ENCODE measurements at places on chromosomes 12 and 14.

DNA sequence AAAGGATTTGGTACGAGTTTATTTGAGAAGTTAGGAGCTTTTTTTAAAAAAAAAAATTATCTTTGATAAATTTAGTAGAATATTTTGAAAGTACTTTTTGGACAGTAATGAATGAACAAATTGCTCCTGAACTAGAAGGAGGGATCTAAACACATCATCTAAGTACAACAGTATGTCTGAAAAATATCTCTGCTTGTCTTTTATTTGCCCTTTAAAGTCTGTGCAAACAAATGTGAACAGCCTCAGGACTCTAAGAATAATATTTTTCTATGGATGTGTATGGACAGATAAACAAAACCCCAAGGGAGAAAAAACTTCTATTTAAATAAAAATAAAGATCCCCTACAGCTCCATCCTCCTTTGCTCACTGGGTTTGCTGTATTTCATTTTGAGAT lies 19.5 kb downstream of the FBXL14 start:
- DNase-seq = no peak

- DNase-seq = no peak
Observed at GRCh38 chr12:94031763-94032162, 116.6 kb upstream of the PLXNC1 start.

DNA sequence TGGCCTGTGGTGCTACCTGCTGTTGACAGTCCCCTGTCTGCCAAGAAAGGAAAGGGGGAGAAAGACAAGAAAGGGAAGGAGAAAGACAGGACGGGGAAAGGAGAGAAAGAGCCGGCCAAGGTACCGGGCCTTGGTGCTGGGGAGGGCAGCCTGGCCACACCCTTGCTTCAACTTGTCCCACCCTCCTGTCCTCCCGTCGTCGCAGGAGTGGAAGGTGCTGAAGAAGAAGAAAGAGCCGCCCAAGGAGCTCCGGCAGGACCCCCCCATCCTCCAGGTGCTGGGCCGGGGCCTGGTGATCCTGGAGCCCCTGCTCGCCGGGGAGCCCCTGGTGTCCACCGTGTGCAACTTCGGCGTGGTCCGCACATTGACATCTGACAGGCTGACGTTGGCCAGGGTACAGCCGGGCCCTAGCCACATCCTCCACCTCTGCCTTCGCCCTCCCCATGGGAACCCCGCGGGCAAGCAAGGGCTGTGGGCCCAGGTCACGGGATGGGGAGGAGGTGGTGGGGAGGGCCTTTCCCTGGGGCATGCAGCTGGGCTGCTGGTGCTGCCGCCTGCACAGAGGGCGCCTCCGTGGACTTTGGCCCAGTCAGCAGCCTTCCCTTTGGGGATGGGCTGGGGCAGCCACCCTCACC lies 2.9 kb upstream of the B3GNT4 start:
- DNase-seq = no peak

GRCh38 chr12:2803635-2804392 lies 8.7 kb upstream of the ITFG2 start:
- no peak for DNase-seq

DNA sequence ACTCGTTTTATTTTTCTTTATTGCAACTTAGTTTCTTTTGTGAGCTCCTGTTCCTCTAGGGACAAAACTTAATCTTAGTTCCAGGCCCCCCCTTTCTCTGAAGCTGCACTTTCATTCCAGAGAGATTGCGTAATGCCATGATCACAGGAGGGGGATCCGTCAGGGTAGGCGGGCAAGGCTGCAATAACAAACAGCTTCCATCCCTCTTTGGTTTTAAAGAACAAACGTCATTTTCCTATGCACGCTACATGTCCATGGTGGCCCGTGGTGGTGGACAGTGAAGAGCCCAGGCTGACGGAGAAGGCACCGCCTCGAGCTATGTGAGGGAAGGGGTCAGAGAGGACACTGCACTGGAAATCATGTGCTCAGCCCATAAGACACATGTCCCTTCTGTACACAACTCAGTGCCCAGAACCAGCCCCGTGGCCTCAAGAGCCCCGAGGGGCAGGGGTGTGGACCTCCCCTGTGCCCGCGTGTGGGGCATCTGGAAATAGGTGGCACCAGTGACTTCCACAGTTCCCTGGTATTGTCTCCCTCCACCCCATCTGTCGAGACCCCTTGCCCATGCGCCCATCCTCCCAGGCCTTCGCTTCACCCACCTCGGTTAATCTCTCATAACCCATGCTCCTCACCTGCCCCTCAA lies 161.4 kb downstream of the ADGRD1 start:
- no peak for DNase-seq

- no peak for DNase-seq
Observed at GRCh38 chr12:112738531-112738930, 53.0 kb upstream of the RPH3A start.

- DNase-seq = peak; percentile 61
Observed at GRCh38 chr14:91059576-91060350, 678 bp downstream of the RPS6KA5 start.

- DNase-seq = no peak
Observed at GRCh38 chr12:112768278-112768677, 23.3 kb upstream of the RPH3A start.

DNA sequence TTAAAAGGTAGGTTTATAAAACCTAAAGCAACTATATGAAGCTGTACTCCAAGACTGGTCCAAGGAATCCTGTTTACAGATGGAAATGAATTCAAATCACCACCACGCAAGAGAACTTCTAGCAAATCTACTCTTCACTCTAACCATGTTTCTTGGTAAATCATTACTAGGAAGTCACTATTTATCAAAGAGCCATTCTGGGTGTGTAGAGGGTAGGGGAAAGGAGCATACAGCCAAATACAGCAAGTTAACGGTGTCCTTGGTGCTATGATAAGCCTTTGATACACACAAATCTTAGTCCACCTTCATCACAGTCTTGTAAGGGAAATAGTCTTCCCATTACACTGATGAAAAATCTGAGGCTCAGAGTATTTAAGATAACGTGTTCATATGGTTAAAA lies 16.8 kb downstream of the NIN start:
- no peak for DNase-seq

- no peak for DNase-seq
Observed at GRCh38 chr14:23052182-23052623, 5.1 kb downstream of the CDH24 start.

- DNase-seq = no peak
Observed at GRCh38 chr12:22266101-22266500, 68.4 kb downstream of the ST8SIA1 start.

DNA sequence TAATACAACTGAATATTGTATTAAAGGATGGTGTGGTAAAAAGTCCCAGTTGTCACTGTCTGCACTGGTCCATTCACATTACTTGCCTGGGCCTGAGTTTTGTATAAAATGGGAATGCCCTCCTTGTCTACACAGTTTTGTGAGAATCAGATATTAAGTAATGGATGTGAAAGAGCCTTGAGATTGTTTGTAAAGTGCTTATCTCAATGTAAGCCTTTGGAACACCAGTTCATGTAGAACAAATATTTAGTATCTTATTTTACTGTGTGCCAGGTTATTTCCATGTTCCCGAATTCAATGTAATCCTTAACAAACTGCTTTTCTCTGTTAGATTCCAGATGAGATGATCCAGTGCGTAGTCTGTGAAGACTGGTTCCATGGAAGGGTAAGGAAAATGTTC lies 7.5 kb downstream of the UBR7 start:
- no peak for DNase-seq
